Activated naive CD4-positive, alpha-beta T cell treated with anti-CD3 and anti-CD28 coated beads, Interleukin-2, amount 50 U/mL, for 72 hours (primary cell): ENCODE measurements at places on chromosomes 1 and 21.

GRCh38 chr1:161196111-161196510 is 2.7 kb downstream of the ADAMTS4 start:
- DNase-seq, result no peak

DNA sequence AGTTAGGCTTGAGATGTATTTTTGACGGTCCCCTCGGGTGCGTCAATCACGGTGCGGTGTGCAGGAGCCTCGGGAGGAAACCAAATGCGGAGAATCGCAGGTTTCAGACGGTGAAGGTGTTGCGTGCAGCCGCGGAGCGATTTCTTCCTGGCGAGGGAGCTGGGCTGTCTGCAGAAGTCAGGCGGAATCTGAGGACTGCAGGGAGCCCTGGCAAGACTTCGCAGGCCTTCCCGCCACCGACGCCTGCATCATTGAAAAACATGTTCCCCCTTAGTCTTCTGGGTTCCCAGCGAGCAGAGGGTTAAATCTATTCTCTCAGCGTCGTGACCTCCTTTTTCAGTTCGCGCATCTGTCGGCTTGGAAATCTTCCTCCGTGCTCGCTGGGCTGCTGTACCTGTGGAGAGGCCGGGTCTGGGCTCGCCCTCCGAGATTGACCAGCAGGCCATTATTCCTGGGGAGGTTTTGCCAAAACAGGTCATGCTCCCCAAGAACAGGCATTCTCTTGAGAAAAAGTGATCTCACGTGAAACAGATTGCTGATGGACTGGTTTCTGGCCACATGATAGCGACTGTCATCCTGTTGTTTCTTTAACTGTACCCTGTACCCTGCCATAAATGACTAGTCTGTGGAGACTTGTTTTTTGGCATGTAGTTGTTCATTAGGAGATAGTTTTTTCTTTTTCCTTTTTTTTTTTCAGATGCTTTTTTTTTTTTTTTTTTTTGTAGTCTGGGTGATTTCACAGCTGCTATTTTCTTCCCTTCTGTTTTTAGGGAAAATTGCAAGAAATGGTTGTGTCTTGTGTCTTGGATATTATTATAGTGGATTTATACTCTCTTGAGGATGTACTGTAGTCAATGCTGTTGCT is 894 bp downstream of the EPB41 start:
- peak; percentile 50 for DNase-seq

- DNase-seq, result no peak
These were observed 1.7 kb downstream of the CDC14A start for GRCh38 chr1:100353988-100354387.

DNA sequence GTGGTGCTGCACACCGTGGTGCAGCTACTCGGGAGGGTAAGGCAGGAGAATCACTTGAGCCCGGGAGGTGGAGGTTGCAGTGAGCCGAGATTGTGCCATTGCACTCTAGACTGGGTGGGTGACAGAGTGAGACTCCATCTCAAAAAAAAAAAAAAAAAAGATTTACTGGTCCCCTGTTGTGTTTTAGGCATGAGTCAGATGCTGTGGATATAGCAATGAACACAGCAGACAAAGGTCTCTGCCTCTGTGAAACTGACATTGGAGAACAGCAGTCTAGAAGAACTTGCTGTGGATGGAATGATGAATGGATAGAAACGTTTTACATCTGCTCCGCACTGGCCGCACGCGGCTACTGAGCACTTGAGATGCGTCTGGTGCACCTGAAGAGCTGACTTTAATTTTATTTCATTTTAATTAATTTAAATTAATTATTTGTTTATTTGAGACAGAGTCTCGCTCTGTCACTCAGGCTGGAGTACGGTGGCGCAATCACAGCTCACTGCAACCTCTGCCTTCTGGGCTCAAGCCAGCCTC is 24.5 kb upstream of the EPHA2 start:
- DNase-seq, result no peak

GRCh38 chr1:66240491-66241484 is 293.2 kb upstream of the SGIP1 start:
- no peak for DNase-seq
